ENCODE measurements at places on chromosomes 4 and X.

GRCh38 chr4:82681754-82682153 is 116.8 kb downstream of the SCD5 start:
- no peak for DNase-seq

- no peak for DNase-seq
Measured at GRCh38 chr4:75717408-75717807, 7.0 kb upstream of the USO1 start.

- DNase-seq, result no peak
Measured at GRCh38 chr4:101954975-101955678, 164.6 kb downstream of the BANK1 start.

GRCh38 chr4:148015058-148015457 is 283.2 kb downstream of the ARHGAP10 start:
- no peak for DNase-seq

- DNase-seq, result no peak
Measured at GRCh38 chr4:155402941-155403340, 26.2 kb upstream of the MAP9 start.

DNA sequence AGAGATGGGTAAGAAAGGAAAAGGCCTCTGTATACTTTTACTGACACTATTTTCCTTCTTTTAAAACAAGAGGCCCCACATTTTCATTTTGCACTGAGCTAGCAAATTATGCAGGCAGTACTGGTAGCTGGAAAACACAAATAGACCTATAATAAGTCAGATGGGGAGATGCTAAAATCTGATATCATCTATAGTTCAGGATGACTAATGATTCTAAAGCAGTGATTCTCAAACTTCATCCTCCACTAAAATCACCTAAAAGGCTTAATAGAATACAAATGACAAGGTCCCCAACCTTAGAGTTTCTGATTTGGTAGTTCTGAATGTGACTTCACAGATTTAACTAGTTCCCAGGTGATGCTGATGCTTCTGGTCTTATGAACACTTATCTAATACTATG is 247.3 kb upstream of the DIPK2B start:
- DNase-seq, result no peak

DNA sequence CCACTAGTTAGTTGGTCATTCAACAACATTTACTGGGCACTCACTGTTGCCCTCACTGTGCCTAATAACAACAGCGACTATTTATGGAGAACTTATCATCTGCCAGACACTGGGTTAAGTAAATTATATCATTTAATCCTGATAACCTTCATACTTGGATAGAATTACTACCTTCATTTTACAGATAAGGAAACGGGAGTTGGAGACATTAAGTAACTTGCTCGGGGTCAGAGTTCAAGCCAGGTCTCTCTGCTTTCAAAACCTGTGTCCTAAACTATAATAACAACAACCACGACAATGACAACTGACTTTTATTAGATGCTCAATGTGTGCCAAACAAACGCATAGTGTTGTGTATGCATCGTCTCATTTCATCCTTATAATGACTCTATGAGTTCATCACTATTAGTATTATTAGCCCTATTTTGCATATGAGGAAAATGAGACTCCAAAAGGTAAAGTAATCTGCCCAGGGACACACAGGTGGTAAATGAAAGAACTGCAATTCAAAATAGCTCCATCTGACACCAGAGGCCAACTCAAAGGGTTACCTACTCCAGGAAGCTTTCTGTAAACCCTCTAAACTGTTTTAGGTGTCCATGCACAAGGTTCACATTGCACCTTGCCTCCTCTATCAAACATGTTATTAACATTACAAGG is 98.4 kb upstream of the ACSL4 start:
- DNase-seq, result no peak

- no peak for DNase-seq
Measured at GRCh38 chrX:149456476-149457245, 48.4 kb downstream of the IDS start.

GRCh38 chrX:112766774-112767173 is 73.9 kb downstream of the AMOT start:
- DNase-seq, result no peak

DNA sequence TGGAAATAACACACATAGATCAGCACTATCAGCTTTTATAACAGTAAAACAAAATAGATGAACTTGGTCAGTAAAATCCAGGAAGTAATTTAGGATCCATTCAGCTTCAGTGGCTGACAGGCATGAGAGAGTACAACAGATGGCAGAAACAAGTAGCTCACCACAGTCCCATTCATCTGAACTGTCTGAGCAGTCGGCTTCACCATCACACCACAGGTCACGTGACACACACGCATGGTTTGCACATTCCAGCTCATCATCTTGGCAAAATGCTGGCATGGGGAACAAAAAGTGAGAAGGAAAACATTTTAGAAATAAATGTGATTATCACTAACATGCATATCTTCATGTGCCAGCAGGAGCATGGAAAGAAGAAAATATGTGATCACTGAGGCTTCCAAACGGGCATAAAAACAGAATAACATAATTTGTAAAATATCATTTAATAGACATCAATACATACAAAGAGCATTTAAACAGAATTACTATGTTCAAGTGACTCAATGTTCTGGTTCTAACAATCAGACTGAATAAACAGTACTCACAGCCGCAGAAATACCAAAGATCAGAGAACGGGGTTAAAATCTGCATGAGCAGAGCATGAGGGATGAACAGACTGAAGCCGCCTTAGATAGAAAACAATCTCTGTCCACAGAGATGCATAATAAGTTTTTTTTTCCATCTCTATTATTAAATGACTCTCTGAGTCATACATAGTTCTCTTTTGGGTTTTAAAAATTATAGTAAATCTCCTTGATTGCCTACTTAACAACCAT is 158.1 kb downstream of the ATP10D start:
- no peak for DNase-seq

GRCh38 chr4:23878246-23878891 is 11.5 kb downstream of the PPARGC1A start:
- DNase-seq, result no peak

- no peak for DNase-seq
Measured at GRCh38 chr4:52752936-52753335, 1.7 kb upstream of the ERVMER34-1 start.

- DNase-seq, result no peak
Measured at GRCh38 chr4:55297346-55297745, 48.7 kb upstream of the SRD5A3 start.

Data from KG1 (cell line).